NCI-H1694 treated with DMSO at 0.1 percent for 48 hours (cell line): ENCODE measurements at places on chromosomes 1 and 21.

GRCh38 chr1:162388615-162389014, 7.1 kb downstream of the C1orf226 start:
- no peak for DNase-seq

GRCh38 chr1:214022810-214023425, 35.1 kb downstream of the PROX1 start:
- no peak for DNase-seq

- no peak for DNase-seq
Measured at GRCh38 chr1:186443638-186444037, 17.3 kb downstream of the PDC start.

DNA sequence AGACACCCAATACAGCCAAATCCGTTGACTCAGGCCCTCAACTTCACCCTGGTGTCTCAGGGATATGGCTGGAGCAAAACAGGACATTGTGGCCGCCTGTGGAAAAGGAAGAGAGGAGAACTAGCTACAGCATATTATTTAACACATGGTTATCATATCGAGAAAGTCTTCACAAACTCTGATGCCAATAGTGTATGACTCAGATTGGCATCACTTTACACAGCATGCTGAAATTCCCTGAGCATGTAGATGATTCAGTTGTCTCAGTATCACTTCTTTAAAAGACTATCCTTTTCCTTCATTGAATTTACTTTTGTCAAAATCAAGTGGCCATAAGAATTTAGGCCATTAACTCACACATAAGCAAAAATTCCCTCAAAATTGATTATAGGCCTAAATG, 20.1 kb downstream of the HSD3B2 start:
- no peak for DNase-seq

GRCh38 chr1:65235867-65236805, 73.2 kb upstream of the DNAJC6 start:
- DNase-seq: peak; percentile 69

GRCh38 chr1:24544239-24544638, 11.6 kb upstream of the NCMAP start:
- no peak for DNase-seq

DNA sequence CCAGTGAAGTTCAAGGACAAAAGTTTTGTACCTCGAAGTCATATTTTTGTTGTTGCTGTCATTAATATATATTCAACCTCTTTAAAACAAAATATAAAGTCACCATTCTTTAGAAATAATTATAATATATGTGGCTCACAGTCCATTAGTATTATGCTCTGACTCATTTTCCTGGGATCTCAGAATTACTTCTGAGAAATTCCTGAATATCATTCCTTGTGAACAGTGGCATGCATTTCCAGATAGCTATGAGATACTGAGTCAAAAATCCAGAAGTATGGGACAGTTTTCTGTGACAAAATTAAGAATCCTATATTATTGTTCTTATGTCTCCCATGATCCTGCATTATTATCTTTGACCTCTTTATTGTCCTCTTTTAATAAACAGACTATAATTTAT, 13.8 kb upstream of the RGS21 start:
- DNase-seq: no peak
